Stimulated activated CD8-positive, alpha-beta memory T cell treated with anti-CD3 and anti-CD28 coated beads, Interleukin-7, amount 100 ng/mL, for 48 hours (primary cell): ENCODE measurements at places on chromosomes 13 and 19.

- no peak for DNase-seq
Observed at GRCh38 chr13:27016875-27017274, 154.7 kb downstream of the USP12 start.

GRCh38 chr19:16791942-16792341 lies 37.3 kb upstream of the SIN3B start:
- DNase-seq: no peak

GRCh38 chr19:44748426-44749254 lies at the start of gene BCL3:
TSS of gene BCL3 (plus strand) at chr19:44748708. CDS start at chr19:44748791, 83 bp downstream.
- DNase-seq: no peak

DNA sequence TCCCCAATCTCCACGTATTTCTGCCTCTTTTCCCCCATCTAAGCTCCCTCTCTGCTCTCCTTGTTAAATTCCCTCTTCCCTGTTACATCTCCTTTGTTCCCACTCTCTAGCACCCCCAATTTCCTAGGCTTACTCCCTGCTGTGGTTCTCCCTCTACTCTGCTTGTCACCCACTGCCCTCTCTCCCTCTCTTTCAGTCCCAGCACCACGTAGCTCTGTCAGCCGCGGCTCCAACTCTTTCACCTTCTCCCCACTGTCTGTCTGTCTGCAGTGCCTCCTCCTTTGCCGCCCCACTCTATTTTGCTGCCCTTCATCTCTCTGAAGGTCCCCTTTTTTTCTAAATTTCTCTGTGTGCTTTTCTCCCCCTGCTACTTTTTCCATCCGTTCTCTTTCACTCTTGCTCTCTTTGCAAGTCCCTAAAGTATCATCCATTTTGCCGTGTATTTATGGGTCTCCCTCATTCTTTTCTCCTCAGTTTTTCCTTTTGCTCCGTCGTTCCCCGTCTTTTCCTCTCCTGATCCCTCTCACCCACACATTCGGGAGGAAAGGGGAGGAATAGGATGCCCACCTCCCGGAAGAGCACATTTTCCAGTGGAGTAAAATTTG lies 937 bp downstream of the ZNF841 start:
- DNase-seq: no peak

DNA sequence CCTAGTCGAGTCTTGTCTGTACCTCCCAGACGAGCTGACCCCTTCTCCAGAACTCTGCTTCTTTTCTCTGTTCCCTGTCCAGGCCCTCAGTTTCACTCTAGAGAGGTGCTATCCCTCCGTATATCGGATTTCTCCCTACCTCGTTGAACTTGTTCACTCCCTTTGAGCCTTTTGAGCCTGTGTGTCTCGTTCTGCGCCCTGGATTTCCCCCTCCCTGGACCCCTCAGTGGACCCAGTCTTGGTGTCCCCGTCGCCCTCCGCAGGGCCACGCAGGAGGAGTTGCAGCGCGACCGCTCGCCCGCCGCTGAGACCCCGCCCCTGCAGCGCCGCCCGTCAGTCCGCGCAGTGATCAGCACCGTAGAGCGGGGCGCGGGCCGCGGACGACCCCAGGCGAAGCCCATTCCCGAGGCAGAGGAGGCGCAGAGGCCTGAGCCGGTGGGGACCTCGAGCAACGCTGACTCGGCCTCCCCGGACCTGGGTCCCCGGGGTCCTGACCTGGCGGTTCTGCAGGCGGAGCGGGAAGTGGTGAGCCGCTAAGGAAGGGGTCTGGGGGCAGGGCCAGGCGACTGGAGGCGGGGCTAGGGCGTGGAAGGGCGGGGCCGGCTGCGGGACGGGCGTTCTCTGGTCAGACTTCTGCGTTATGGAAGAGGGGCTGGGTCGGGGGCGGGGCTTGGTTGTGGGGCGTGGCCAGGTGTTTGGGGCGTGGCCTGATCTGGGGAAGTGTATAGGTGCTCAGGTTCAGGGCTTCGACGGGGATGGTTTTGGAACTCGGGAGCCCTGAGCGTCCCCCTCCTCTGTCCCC lies 5.5 kb downstream of the EPS8L1 start:
- DNase-seq: peak; percentile 85

DNA sequence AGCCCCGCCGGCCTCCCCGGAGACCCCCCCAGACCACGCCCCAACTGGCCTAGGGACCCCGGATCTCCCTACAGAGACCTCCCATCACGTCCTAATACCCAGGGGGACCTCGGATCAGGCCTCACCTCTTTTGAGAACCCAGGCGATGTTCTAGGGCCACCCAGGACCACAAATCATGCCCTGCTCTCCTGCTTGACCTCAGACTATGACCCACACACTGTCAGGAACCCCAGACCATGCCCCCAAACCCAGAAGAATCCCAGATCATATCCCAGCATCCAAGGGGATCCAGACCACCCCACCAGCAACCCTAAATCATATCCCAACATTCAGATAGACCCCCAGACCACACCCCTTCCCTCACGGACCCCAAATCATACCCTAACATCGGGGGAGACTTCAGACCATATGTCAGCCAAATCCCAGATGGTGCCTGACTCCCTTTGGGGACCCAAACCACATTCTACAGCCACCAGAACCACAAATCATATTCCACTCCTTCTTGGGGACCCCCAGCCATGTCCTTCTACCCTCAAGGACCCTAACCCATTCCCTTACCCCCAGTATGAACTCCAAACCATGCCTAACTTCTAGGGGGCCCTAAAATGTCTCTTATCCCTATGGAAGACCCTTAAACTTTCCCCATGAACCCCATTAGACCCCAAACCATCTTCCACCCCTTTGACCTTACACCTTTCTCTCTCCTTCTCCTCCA lies 611 bp upstream of the LRFN1 start:
- DNase-seq: no peak
